ENCODE measurements at places on chromosomes 3 and 15.

DNA sequence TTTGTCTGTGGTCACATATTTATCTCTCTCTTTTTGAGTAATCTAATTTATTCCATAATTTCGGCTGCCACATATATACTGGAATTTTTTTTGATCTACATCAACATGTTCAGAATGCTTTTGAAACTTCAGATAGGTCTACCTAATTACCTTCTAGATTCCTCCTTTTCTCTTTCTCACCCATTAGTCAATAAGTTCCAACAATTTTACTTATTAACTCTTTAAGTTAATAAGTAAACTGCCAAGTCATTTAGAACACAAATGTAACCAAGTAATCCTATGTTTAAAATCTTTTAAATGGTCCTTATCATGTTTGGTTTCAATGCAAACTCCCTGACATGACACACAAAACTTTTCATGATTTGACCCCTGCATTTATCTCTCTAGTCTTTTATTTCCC lies 410.5 kb downstream of the UNC13C start:
- DNase-seq: no peak

- DNase-seq: no peak
Measured at GRCh38 chr15:100878648-100879047, 983 bp upstream of the ALDH1A3 start.

- DNase-seq: no peak
Measured at GRCh38 chr3:101942356-101942755, 93.0 kb downstream of the NFKBIZ start.

- DNase-seq: peak; percentile 63
Measured at GRCh38 chr3:185995352-185995751, 57.5 kb upstream of the TRA2B start.

GRCh38 chr3:68919000-68919399 lies 13.3 kb downstream of the TAFA4 start:
- no peak for DNase-seq

GRCh38 chr3:39752019-39752637 lies 57.3 kb upstream of the MYRIP start:
- no peak for DNase-seq

GRCh38 chr3:37224879-37225278 lies 50.5 kb upstream of the LRRFIP2 start:
- no peak for DNase-seq

GRCh38 chr15:71124937-71125790 lies 9.9 kb downstream of the THSD4 start:
- no peak for DNase-seq

- no peak for DNase-seq
Measured at GRCh38 chr3:46293035-46293724, 50.9 kb downstream of the CCR3 start.

- DNase-seq: peak; percentile 67
Measured at GRCh38 chr3:155185631-155186071, 105.5 kb downstream of the MME start.

GRCh38 chr3:58952128-58952917 lies 97.5 kb downstream of the CFAP20DC start:
- DNase-seq: no peak

DNA sequence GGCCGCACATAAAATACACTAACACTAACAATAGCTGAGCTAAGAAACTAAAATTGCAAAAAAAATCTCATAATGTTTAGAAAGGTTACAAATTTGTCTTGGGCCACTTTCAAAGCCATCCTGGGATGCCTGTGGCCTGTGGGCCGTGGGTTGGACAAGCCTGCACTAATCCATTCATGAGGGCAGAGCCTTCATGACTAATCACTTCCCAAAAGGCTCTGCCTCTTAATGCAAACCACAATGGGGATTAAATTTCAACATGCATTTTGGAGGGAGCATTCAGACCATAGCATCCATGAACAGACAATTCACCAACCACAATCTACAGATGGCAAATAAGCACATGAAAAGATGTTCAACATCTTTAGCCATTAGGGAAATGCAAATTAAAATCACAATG lies 128.2 kb downstream of the SUCLG2 start:
- peak; percentile 58 for DNase-seq

DNA sequence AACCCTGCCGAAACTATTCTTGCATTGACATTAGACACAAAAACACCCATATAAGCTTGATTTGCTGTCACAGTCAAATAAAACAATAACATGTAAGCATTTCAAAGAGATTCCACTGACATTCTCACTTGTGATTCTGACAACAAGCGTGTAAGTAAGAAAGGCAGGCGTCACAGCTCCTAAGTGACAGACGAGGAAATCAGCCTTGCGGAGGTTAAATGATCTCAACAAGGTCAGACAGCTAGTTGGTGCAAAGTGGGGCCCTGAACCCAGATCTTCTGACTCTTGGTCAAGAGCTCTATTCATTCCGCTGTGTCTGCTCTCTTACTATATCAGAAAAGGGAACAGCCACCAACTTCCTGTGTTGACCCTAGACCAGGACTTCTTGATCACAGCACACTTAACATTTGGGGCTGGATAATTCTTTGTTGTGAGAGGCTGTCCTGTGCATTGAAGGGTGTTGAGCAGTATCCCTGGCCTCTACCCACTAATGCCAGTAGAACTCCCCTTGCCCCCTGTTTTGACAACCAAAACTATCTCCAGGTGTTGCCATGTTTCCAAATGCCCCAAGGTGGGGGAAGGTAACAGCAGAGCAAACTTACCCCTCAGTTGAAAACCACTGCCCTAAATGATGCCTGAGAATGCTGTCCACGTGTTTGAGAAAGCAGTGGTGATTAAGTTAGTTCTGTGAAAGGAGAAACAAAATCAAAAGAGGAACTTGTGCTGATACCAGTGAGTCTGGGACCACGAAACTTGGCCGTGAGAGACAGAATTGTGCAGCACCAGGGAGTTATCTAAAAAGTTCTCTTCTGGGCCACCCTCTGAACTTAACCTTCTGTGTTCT lies 86.1 kb downstream of the LIPC start:
- DNase-seq: no peak

GRCh38 chr3:74978684-74979083 lies 364.2 kb upstream of the CNTN3 start:
- no peak for DNase-seq

- DNase-seq: no peak
Measured at GRCh38 chr15:59567324-59567723, 44.3 kb upstream of the GCNT3 start.

DNA sequence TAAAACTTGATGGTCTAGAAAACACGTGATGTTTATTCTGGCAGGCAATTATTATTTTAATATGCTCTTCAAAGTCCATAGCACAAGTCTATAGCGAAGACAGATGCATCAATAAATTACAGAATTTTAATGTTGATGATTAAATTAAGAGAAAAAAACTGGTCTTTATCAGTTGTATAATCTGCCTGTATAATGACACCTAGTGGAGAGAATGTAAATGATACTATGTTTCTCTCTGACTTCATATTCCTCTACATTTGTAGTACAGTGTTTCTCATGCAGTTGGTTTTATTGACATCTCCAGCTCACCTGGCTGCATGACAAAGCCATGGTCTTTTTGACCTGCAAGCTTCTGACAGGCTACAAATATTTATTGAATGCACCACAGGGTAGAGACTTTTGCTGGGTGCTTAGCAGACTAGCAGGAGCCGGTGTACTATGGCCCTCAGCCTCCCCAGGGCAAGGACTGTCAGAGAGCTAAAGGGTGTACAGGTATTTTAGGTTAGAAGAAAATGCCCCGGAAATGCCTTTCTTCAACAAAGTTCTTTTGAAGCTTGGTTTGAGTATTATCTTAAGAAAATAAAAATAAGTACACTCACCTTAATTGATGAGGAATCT lies 289.9 kb downstream of the GAP43 start:
- no peak for DNase-seq

- no peak for DNase-seq
Measured at GRCh38 chr3:21944251-21944650, 193.2 kb upstream of the ZNF385D start.

DNA sequence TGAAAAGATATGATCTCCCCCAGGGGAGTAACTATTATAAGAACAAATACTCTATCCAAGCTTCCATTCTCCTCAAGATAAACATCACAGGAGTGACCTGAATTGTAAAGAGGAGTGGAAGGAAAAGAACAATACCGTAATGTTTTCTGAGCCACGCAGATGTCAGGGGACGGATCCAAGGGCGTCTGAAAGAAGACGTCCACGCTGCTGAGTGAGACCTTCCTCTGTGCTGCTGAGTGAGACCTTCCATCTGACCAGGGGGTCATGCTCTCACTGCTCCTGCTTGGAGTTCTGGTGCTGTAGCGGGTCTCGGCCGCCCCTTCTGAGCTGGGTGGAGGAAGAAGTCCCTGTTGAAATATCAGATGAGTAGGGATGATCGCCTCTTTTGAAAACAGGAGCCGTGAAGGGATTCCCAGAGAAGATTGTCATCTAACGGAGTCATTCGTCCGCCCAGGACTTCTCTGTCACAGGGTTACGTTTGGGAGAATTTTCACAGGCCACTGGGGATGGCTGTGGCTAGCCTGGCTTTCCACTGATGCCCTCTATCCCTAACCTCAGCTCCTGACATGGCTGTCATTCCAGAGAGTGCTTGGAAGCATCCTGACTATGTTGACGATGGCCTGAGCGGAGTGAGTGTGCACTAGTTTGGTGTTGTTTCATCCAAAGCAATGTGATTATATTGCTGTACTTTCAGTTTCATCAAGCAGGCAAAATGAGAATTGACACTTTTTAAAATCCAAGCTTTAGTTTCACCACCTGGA lies 184.9 kb downstream of the APBA2 start:
- no peak for DNase-seq

- no peak for DNase-seq
Measured at GRCh38 chr3:71183549-71183948, 400.0 kb downstream of the FOXP1 start.

DNA sequence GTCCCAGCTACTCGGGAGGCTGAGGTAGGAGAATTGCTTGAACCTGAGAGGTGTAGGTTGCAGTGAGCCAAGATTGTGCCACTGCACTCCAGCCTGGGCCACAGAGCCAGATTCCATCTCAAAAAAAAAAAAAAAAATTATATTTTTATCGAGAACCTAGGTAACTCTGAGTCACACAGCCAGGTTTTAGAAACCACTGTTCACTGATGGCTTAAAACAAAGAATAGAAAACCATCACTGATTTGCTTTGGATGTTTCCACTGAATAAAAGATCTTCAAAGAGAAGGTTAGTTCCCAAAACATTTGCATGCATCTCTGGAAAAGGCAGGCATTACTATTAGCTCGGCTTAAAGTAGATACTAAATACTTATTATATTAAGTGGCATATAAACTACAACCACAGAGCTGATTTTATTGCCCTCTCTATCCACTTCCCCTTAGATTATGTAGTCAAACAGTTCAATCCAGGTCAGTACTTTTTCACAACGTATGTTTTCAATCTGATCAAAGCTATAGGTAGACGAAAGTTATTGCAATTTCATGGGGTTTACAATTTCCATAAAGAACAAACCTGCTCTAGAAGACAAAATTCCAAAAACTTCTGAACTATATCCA lies 1.4 kb downstream of the B4GALT4 start:
- DNase-seq: no peak

DNA sequence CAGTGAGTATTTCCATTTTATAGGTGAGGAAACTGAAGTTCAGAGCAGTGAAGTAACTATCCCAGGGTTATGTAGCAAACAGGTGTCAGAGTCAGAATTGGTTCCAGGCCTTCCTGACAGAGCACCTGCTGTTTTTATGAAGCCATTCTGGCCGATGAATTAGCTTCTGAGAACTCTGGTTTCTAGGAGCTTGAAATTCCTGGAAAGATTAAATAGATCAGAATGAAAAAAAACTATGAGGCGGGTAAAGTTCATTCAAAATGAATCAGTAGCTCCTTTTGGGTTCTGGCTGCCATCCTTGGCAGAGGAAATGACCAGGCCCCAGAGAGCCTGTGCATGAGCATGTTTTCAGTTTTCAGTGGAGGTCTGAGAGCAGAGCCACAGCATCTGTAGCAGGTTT lies 59.3 kb upstream of the CFAP161 start:
- no peak for DNase-seq

DNA sequence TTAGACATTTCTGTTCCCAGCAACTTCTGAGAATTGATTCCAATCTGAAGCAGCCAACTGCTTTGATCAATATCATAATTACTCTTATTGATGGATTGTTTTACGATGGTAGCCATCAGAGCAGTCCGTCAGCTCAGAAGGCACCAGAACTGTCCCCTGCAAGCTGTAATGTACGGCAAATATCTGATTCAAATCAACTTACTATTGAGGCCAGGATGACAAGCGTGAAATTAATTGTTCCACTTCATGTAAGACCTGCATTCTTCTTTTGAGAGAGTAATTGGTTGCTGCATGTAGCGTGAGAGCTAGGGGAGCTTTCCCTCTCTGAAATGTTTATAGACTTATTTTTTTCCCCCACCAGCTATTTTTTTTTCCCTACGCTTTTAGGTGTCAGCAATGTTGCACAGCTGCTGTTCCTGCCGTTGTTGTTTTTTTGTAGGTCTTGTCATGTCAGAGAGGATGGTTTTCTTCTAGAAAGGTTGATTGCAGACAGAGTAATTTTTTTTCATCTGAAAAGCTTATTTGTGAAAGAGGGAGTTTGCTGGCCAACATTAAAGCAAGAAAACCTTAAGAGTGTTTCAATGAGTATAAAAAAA lies 134.9 kb downstream of the CACNA2D3 start:
- DNase-seq: no peak

DNA sequence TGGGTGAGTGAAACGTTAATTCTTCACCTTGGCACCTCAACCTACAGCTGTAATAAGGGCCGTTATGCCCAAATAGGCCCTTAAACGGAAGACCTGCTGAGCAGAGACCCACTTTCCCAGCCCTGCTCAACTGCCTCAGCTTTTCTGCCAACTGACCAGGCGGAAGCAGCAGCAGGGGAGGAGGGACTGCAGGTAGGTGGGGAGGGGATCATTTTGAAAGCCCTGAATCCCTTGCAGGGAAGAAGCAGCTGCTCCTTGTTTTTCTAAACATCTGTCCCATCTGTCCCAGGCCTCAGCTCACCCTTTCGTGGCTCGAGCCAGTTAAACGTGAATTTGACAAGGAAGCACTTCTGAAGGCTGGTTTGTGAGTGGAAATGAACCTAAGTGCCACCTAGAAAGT lies 978 bp upstream of the CMC1 start:
- no peak for DNase-seq

- DNase-seq: no peak
Measured at GRCh38 chr3:122012821-122013220, 9.2 kb downstream of the ILDR1 start.

- no peak for DNase-seq
Measured at GRCh38 chr3:44077267-44077666, 164.4 kb upstream of the TOPAZ1 start.

- no peak for DNase-seq
Measured at GRCh38 chr3:193827040-193827669, 234.1 kb downstream of the OPA1 start.

GRCh38 chr3:126961191-126961790 lies 21.6 kb upstream of the PLXNA1 start:
- DNase-seq: peak; percentile 69

GRCh38 chr15:78625606-78626280 lies 4.9 kb upstream of the CHRNA3 start:
- DNase-seq: no peak

DNA sequence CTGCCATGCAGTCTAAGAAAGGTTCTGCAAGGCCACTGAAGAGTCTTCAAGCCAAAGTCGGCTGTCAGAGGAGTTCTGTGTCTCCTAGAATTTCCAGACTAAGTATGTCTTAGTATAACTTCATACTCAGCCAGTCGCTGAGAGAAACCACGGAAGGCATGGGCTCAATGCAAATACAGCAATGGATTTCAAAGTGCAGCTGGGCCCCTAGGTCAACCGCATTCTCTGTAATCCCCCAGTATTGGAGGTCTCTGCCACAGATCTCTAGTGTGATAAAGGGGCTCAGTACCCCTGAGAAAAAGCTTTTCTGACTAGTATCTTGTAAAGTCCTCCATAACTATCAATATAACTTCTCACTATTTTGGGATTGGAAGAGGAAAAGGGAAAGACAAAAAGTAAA lies 208.3 kb downstream of the VPS13C start:
- DNase-seq: no peak
